Glomerular endothelial cell (primary cell): ENCODE measurements at places on chromosomes 1 and 21. TPM values are rescaled to one million over a fixed set of nuclear protein-coding genes. Genes with fewer than 3 reads are reported as not detected.
A peak's percentile ranks its signal among the peaks of the same experiment; 100 is the strongest.

PCSK9 gene
- 0.97 and 2.6 TPM in 2 replicates for total RNA-seq

CYP4Z1 gene
- total RNA-seq: not detected in 2 replicates

B3GALT5 gene
- total RNA-seq: 1.1 and 3.6 TPM in 2 replicates

SPRR2F gene
- not detected in 2 replicates for total RNA-seq

FCRL2 gene
- not detected in 2 replicates for total RNA-seq

HIVEP3 gene
- total RNA-seq: 6.3 and 7.6 TPM in 2 replicates

DNA sequence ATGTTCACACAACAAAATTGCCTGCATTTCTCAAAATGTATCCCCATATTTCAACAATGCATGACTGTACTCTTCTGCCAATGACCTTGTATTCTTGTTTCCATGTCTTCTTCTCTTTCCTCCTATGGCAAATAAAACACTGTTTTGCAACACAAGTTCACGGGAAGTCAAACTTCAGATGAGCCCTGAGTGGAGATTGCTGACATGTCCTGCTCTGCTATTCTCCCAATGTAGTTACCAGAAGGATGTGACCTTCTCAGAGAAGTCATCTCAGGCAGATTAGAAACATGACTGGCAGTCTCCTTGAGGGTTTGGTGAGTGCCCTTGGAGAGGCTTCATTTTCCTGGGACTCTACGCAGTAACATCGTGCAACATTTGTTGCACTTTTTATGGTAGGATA, 15.6 kb downstream of the FCGR2B start:
- no peak for DNase-seq

- no peak for DNase-seq
These were observed 110.9 kb downstream of the NTPCR start for GRCh38 chr1:233061265-233061664.

GRCh38 chr1:48547561-48548220, 75.7 kb upstream of the SPATA6 start:
- DNase-seq: no peak

DNA sequence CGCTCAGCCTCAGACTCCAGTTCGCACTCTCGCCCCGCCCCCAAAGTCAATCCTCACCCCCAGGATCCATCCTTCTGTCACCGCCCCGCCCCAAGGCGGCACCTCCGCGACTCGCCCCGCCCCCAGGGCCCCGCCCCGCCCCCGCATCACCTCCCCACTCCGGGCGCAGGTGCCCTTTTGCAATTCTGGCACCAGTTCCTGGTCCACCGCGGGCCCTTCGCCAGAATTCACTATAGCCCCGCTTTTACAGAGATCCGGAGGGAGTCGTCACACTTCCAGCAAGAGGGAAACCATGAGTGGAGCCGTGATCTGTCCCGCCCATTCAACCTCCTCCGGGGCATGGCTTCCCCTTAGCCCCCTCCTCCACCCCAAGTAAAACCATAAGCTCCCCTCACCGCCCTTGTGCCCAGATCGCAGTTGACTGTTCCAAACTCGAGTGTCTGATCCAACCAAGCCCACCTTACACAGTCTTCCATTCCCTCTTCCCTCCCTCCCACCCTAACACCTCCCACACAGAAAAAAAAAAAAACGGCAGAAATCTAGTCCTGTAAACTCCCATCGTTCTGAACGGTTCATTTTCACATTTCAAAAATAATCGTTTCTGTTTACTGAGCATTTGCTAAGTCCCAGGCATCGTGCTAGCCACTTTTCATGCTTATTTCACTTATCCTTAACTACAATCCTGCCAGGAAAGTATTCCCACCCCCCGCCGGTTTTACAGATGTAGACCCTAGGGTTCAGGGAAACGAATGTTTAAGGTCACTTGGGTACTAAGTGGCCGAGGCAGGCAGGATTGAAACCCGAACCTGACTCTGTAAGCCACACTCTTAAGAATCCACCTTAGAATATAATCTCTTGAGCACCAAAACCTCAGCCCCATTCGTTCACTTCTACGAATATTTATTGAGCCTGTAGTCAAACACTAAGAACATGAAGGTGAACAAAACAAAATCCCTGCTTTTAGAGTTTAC, 1.3 kb upstream of the DNAJC16 start:
- DNase-seq: peak; percentile 89

DNA sequence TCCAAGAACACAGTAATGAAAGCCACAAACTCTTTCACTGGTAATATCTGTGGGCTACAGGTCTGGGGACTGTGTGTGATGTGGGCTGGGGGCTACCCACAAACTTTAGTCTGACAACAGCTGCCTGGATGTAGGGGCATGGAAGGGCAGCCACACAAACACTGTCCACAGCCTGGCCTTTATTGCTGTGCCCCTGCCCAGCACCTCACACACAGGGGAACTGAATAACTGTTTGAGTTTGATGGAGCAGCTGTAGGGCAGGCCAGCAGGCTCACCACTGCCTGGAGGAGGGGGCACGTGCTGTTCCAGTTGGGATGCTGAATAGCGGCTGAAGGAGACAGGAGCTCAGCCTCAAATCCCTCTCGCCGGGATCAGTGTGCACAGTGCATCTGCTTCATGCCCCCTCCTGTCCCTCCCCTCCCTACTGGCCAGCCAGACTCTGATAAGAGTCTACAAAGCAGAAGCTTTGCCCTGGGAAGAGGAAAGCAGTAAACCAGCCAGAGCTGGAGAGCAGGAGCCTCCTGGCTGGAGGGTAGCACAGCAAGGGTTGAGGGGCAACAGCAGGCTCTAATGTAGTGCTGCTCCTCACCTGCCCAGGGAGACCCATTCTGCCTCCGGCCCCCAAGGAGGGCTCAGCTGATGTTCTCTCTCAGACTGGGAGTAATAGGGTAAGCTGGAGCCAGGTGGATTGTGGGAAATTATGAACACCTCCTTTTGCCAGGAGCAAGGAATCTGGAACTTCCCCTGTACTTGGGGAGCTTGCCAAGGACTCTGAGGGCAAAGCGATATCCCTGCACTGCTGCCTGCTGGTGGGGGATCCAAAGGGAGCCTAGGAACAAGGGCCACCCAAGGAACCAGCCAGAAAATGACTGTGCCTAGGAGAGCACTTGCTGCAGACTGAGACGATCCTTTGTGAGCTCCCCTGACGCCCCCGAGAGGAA, 70.2 kb upstream of the GOLT1A start:
- DNase-seq: no peak

- DNase-seq: no peak
These were observed 29.4 kb downstream of the KAZN start for GRCh38 chr1:14627608-14628489.

DNA sequence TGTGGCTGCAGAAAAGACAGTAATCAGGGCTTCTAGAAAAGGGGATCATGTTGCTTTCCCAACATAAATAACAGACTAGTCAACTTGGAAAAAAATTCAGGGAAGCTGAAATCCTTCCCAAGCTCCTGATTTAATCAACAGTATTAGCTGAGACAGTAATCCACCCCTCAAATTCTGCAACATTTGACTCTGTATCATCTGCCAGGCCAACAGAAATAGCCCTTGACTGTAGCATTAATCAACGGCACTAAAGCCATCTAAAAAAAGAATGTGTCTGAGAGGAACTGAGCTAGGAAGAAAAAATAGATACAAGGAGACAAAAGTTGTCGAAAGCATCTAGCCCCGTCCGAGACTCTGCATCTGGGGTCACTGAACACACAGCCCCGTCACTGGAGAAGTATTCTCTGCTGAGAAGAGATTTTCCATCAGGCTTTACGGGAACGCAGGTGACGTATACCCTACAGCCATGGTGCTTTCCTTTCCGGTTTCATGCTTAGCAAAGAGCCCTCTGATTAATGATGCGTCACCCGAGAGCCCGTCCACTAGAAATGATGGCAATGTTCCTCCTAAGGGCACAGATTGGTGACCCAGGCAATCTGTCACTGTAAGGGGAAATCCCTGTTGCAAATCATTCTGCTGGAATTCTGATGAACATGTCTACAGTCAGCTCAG, 42.1 kb upstream of the TP53BP2 start:
- peak; percentile 92 for DNase-seq

- no peak for DNase-seq
These were observed 69.5 kb downstream of the RHOU start for GRCh38 chr1:228804640-228805413.

GRCh38 chr1:157842939-157843338, 1.3 kb upstream of the CD5L start:
- DNase-seq: no peak

DNA sequence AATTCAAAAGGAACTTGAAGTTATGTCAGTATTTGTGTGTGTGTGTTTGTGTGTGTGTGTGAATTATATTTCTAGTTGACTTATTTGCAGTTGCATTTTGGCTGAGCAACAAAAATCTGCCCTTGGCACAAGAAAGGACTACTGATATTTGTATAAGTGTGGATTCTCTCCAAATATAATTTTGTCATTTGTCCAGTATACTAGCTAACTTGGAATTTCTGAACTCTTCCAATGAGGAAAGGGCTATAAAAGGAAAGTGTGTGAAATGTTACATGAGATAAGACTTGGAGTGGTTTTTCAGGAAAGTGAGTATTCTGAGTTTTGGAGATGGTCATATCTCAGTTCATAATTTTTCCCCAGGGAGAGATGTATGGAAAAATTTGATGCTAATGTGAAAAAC, 1384.1 kb upstream of the B3GALT2 start:
- DNase-seq: no peak
